ENCODE measurements at places on chromosomes 13 and 19.

DNA sequence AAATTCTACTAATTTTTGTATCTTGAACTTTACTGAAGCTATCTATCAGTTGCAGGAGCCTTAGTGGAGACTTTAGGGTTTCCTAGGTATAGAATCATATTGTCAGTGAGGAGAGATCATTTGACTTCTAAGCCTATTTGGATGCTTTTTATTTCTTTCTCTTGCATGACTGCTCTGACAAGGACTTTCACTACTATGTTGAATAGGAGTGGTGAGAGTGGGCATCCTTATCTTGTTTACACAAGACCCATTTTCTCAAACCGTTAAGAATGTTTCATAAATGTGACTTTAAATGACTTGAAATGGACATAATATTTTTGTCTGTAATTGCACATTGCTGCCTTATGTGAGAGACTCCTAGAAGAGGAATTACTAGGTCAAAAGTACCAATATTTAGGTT is 17.9 kb upstream of the CSNK1A1L start:
- DNase-seq: no peak

- no peak for DNase-seq
These were observed 8.0 kb downstream of the C19orf25 start for GRCh38 chr19:1471010-1471514.

GRCh38 chr19:20840371-20840770 is 64.3 kb downstream of the ZNF66 start:
- DNase-seq: no peak

GRCh38 chr13:31207661-31208552 is 8.1 kb downstream of the B3GLCT start:
- DNase-seq: no peak

DNA sequence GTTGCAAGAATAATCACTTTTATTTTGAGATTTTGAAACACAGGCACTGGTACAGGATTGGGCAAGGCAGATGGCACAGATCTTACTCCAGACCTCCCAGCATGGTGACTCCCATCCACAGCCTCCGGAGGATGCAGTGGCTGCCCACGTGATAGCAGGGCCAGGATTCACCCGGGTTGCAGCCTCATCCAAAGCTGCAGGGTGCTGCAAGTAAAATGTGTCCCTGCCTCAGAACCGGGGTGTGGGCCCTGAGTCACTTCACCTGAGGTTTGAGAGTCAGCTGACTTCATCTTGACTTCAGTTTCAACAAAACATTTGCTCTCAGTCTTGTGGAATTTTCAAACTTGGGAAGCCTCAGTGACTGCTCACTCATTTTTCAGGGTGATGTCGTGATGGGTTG is 201.9 kb downstream of the FGF9 start:
- DNase-seq: no peak

GRCh38 chr19:6652805-6653094 is 17.2 kb downstream of the TNFSF14 start:
- DNase-seq: no peak

DNA sequence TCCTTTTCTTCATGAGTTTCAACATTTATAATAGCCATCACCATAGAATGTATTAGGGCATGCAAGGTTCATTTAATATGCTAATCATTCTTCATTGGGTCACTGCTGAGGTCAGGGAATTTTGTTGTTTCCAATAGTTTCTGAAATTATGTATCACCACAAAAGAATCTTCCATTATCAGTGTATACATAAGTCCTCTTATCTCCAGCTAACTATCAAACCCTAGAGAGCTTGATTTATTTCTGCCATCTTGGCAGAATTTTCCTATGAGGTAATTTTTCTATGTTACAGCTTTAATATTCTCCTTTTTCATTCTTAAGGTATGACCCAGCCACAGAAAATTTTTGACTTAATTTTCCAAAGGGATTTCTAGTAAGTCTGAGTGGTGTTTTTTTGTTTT is 415.0 kb upstream of the SLITRK1 start:
- no peak for DNase-seq
